Naive thymus-derived CD8-positive, alpha-beta T cell (primary cell): ENCODE measurements at places on chromosomes 12 and 14.

GRCh38 chr14:89489761-89490437, 72.9 kb upstream of the FOXN3 start:
- DNase-seq = no peak
- H3K36me3 ChIP-seq = peaks cover 27% of the 10 kb centered on the region
- no peak overlapping the region for H3K4me3 ChIP-seq
- no peak overlapping the region for H3K27ac ChIP-seq

DNA sequence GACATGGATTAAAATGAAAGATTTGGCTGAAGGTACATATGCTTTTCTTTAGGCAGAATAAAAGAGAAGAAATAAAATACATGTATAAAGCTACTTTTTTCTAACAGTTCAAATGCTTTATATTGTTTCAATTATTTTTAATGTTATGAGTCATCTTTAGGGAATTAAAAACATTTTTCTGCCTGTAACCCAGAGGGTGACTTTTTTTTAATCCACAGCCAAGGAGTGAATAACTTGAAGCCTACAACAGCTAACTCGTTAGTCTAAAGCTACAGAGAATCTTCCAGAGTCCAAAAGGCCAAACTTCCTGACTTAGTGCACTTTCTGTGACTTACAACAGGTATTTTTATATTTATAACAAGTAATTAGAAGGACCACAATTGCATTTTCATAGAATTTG, 151.6 kb downstream of the SEC23A start:
- peaks cover 7% of the 10 kb centered on the region for H3K27me3 ChIP-seq
- H3K4me3 ChIP-seq = no peak overlapping the region
- DNase-seq = no peak
- no peak overlapping the region for H3K27ac ChIP-seq
- no peaks in the 10 kb centered on the region for H3K36me3 ChIP-seq
- no peaks in the 10 kb centered on the region for H3K4me1 ChIP-seq

- peak overlapping the region; percentile 33 for H3K4me3 ChIP-seq
- no peaks in the 10 kb centered on the region for H3K36me3 ChIP-seq
- peak overlapping the region; percentile 65 for H3K27ac ChIP-seq
- DNase-seq = no peak
- H3K27me3 ChIP-seq = no peaks in the 10 kb centered on the region
- H3K4me1 ChIP-seq = peaks cover 57% of the 10 kb centered on the region
Measured at GRCh38 chr12:108638141-108638827, 4.6 kb upstream of the SELPLG start.

DNA sequence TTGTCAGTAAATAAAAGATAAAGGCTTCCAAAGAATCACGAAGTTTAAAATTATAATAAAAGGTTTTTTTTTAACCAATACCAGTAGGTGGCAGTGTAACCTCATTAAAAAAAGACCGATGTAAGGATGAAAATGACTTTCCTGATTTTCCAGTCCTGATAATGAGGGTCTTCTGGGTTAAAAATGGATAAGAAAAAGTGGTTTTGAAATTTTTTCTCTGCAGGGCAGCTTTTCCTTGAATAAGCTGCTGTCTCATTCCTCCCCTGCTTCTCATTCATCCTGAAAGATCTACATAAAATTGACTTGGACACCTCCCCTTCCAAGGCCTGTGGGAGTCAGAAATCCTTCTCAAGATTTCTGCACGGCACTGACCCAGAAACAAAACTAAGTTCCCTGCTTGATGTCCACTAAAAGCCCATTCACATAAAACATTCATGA, 58.9 kb upstream of the FBXO33 start:
- no peak for DNase-seq
- no peak overlapping the region for H3K27ac ChIP-seq
- H3K4me1 ChIP-seq = no peaks in the 10 kb centered on the region
- H3K4me3 ChIP-seq = no peak overlapping the region

DNA sequence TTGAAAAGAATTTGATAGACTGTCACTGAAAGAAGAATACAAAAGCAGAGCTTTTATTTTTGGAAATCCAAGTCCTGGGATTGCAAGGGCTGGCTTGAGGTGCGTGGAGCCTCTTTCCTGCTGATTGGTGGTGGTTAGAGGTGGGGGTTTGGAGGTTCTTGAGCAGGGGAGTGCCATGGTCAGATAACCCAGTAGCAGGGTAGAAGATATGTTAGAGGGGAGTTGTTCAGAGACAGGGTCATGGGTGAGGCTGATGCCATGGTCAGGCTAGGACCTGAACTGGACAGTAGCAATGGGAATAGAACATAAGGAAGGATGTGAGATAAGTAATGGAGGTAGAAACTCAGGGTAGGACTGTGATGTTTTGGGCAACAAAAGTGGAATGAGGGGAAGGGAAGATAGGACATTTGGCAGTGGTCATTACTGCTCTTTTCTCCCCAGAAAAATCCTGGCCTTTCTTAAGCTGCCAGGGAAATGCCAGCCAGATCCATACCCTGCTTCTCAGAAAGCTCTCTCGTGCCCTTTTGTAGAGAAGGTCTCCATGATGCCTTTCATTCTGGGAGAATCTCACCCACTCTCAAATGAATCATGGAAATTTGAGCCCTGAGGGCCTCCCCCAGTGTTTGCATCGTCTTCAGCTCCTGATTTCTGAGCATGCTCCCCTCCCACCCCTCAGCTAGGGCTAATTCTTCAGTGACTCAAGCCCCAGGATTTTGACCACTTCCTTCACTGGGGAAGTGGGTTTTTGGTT, 9.5 kb downstream of the EMP1 start:
- H3K27me3 ChIP-seq = peaks cover 8% of the 10 kb centered on the region
- no peak overlapping the region for H3K4me3 ChIP-seq
- no peaks in the 10 kb centered on the region for H3K36me3 ChIP-seq
- H3K27ac ChIP-seq = no peak overlapping the region

- H3K4me1 ChIP-seq = no peaks in the 10 kb centered on the region
- no peak overlapping the region for H3K4me3 ChIP-seq
- H3K36me3 ChIP-seq = no peaks in the 10 kb centered on the region
Measured at GRCh38 chr12:22312336-22312735, 22.2 kb downstream of the ST8SIA1 start.

- no peak for DNase-seq
- no peak overlapping the region for H3K27ac ChIP-seq
- H3K4me1 ChIP-seq = no peaks in the 10 kb centered on the region
- no peaks in the 10 kb centered on the region for H3K36me3 ChIP-seq
Measured at GRCh38 chr12:79329933-79330332, 360.8 kb downstream of the PAWR start.

DNA sequence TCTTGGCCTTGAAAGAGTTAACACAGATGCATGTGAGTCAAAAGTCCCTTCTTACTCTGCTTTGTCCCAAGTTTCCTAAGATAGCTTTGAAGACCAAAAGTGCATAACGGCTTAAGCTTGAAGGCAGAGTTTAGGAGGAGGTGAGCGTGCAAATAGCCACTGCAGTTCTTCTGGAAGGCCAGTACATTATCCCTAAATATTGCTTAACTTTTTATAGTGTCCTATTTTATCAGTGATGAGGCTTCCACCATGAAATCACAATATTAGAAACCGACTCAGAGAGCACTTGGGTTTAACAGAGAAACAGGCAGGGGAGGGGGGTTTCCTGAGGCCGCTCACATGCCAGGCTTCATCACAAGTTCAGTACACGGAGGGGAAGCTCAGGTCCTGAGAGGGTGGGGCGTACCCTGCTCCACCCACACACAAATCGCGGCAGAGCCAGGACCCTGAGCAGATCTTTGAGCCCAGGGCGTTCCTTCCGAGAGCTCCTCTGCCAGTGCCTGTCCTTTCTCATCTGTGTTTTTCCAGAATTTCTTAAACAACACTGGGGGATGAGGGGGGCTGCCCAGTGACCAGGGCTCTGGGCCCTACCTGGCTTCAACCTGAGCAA, 26.8 kb upstream of the BDKRB2 start:
- peaks cover 5% of the 10 kb centered on the region for H3K4me1 ChIP-seq
- DNase-seq = no peak
- no peak overlapping the region for H3K27ac ChIP-seq
- no peaks in the 10 kb centered on the region for H3K36me3 ChIP-seq

DNA sequence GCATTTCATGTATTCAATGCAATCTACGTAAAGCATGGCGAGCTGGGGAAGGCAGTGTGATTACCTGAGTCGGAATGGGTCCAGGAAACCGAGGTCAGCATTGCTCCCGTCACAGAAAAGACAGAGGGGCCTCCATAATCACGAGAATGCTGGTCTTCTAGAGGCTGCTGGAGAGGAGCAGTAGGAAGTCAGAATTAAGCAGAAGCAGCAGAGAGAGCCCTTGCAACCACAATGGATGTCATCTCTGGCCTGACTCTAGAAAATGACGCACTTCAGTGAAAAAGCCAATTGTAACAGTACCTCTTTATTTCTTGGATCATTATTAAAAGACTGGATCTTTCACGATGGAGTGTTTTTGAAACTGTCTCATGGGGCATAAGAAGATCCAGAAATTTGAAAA, 69.5 kb upstream of the FOXN3 start:
- H3K27ac ChIP-seq = no peak overlapping the region
- H3K36me3 ChIP-seq = peaks cover 9% of the 10 kb centered on the region
- no peaks in the 10 kb centered on the region for H3K27me3 ChIP-seq

- DNase-seq = no peak
- no peak overlapping the region for H3K4me3 ChIP-seq
- H3K27ac ChIP-seq = no peak overlapping the region
- H3K27me3 ChIP-seq = no peaks in the 10 kb centered on the region
- no peaks in the 10 kb centered on the region for H3K36me3 ChIP-seq
Measured at GRCh38 chr12:24754690-24755638, 193.9 kb downstream of the BCAT1 start.

- no peaks in the 10 kb centered on the region for H3K27me3 ChIP-seq
- no peaks in the 10 kb centered on the region for H3K36me3 ChIP-seq
- H3K27ac ChIP-seq = no peak overlapping the region
- DNase-seq = no peak
- no peaks in the 10 kb centered on the region for H3K4me1 ChIP-seq
Measured at GRCh38 chr14:31229009-31229408, 21.4 kb upstream of the HECTD1 start.

GRCh38 chr14:100872259-100873095, 31.0 kb downstream of the RTL1 start:
- no peak overlapping the region for H3K4me3 ChIP-seq
- no peak overlapping the region for H3K27ac ChIP-seq
- H3K4me1 ChIP-seq = no peaks in the 10 kb centered on the region
- DNase-seq = no peak

DNA sequence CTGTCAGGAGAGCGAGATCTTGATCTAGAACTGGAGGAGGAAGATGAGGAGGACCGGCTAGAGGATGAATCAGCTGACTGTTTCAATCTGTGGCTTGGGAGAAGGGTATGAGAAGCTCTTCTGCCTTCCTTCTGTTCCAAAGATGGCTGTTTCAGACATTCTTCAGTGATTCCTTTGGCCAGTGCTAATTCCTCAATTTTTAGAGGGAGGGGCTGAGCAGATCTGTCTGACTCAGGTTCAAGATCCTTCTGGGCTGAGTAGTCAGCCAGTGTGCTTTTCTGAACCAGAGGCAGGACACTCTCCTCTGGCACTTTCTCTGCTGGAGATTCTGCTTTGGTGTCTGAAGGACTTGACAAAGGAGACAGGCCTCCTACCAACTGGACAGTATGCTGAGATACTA, 15.2 kb downstream of the ACIN1 start:
- no peak for DNase-seq
- no peaks in the 10 kb centered on the region for H3K27me3 ChIP-seq

- no peak overlapping the region for H3K27ac ChIP-seq
- peaks cover 5% of the 10 kb centered on the region for H3K36me3 ChIP-seq
- DNase-seq = no peak
- no peak overlapping the region for H3K4me3 ChIP-seq
- H3K27me3 ChIP-seq = no peaks in the 10 kb centered on the region
Measured at GRCh38 chr14:99024926-99025325, 247.1 kb downstream of the BCL11B start.

GRCh38 chr12:62426089-62426488, 40.5 kb upstream of the MON2 start:
- no peaks in the 10 kb centered on the region for H3K27me3 ChIP-seq
- DNase-seq = no peak
- no peaks in the 10 kb centered on the region for H3K4me1 ChIP-seq
- H3K27ac ChIP-seq = no peak overlapping the region
- peaks cover 6% of the 10 kb centered on the region for H3K36me3 ChIP-seq

DNA sequence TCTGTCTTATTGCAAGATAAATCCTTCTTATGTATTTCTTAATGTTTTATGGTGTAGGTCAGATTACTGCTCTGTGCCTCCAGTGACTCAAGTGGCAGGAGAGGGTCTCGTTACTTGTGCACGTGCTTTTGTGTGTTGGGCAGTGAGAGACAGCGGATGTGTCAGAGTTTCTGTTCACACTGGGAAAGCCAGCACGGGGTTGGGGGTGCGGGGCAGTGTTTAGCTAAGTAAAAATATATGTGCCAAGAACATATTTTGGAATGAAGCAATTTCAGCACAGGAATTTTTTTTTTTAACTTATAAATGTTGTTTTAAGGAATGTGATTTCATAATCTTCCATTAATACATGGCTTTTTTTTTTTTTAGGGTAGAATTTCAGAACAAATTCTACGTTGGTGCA, 4.5 kb upstream of the DNAH10 start:
- H3K27ac ChIP-seq = no peak overlapping the region
- H3K27me3 ChIP-seq = no peaks in the 10 kb centered on the region
- no peak for DNase-seq
- H3K36me3 ChIP-seq = peaks cover 13% of the 10 kb centered on the region
- H3K4me1 ChIP-seq = peaks cover 5% of the 10 kb centered on the region
- no peak overlapping the region for H3K4me3 ChIP-seq

GRCh38 chr14:61677479-61677878, 17.8 kb upstream of the HIF1A start:
- H3K27me3 ChIP-seq = no peaks in the 10 kb centered on the region
- no peaks in the 10 kb centered on the region for H3K36me3 ChIP-seq
- H3K27ac ChIP-seq = no peak overlapping the region

DNA sequence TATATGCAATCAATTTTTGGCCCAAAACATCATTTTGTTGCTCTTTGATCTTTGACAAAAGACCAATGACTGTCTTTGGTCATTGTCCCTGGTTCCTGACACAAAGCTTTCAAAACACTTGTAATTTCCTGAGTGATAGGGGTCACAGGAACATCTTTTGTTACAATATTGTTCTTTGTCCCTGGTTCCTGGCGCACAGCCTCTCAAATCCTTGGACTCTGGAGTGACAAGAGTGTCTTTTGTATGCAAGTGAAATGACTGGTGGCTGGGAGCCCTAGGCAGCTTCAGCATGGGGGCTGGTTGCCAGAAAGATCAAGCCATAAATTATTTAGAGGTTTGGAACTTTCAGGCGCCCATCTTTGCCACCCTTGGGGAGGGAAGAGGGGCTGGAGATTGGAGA, 53.9 kb downstream of the DNAH10 start:
- peaks cover 13% of the 10 kb centered on the region for H3K36me3 ChIP-seq
- H3K4me1 ChIP-seq = no peaks in the 10 kb centered on the region
- no peak overlapping the region for H3K4me3 ChIP-seq

DNA sequence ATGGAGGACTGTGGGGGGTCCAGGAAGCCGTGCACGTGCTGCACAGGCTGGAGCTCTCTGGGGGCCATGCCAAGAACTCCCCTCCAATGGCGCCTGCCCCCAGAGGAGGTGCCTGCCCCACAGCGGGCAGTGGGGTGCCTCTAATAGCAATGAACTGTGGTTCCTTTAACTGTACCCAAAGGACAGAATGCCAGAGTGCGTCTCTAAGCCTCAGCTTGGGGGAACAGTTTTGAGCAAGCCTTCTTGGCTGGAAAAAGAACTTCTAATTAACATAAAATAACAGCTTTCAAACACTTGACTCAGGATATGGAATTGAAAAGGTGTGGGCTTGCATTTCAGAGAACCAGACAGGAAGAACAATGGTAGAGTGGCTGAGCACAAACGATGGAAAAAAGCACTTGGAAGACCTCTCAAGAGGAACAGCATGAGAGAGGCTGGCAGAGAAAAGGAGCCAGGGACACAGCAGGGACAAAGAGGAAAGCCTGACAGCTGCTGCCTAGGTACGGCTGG, 195.6 kb downstream of the TTC7B start:
- H3K27ac ChIP-seq = no peak overlapping the region
- no peak for DNase-seq
- no peaks in the 10 kb centered on the region for H3K36me3 ChIP-seq
- H3K27me3 ChIP-seq = no peaks in the 10 kb centered on the region
- H3K4me1 ChIP-seq = no peaks in the 10 kb centered on the region
